ENCODE measurements at places on chromosomes 16 and 17.

DNA sequence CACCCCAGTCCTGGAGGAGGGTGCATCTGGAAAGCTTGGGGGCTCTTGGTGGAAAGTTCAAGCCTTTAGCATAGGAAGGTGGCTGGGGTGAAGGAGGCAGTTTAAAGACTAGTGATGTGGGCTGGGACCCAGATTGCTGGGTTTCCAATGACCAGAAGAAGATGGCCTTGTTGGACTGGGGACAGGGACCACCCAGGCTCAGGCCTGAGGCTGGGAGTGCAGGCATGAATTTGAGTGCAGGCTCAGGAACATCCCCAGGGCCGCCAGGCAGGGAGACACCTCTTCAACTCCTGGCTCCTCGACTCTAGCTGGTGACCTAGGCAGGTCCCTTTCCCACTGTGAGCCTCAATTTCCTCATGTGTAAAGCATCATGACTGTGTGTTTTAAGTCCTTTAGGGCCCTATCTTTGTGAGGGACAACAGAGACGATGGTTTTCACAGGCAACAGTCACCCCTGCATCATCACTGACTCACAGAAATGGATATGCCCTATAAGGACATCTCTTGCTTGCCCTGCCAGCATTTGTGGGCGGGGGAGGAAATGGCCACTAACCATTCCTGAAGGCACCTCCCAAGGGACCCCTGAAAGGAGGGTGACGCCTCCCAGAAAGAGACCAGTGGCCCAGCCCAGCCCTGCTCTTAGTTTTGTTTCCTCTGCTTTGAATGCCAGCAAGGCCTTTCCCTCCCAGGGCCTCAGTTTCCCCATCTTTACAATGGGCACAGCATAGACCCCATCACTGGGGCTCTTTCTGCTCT is 11.1 kb downstream of the NLRC5 start:
- no peak for DNase-seq

DNA sequence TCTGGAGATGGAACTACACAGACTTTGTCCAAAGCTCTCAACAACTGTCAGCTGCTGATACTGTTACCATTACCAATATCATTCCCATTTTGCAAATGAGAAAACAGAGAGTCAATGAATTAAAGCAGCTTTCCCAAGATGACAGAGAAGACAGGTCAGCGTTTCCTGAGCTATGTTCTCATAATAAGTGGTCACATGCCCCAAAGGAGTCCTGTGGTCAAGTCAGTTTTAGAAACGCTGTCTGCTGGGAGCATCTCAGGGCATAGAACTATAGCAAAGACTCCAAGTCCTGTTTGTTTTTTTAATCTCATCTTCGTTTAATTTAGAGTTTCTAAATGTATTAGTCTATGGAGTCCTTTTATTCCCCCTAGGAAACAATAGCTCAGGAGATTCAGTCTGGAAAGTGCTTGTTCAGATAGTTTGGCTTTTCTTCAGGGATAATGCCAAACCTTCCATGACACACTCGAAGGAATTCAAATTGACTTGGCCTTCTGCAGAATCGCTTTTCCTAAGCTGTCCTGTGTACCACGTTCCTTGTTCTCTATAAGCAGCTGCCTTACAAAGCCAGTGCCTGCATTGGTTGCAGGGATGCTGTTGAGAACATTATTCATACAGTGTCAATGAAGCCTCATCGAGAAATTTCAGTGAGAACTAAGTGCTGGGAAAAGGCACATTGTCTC is 12.1 kb downstream of the CCDC42 start:
- DNase-seq = no peak

GRCh38 chr17:3682033-3682432 is 13.4 kb downstream of the EMC6 start:
- DNase-seq = no peak

- DNase-seq = no peak
These were observed 667 bp upstream of the KIF19 start for GRCh38 chr17:74325376-74325742.

DNA sequence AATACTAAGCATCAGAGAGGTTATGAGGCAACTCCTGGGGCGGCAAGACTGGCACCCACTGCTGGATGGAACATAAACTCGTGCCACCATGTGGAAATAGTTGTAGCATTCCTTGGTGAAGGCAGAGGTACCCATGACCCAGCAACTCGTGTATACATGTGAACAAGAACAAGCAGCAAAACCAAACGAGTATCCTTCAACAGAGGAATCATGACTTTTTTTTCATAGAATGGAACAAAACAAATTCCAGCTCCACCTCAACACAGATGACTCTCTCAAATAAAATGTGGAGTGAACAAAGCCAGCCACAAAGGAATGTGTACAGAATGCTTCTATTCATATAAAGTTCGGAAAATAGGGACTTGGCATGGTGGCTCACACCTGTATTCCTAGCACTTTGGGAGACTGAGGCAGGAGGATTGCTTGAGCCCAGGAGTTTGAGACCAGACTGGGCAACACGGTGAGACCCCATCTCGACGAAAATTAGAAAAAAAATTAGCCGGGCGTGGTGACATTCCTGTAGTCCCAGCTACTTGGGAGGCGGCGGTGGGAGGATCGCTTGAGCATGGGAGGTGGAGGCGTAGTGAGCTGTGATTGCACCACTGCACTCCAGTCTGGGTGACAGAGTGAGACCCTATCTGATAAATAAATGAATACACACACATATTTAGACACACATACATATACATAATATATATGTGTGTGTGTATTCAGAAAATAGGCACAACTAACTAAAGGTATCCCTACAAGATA is 35.3 kb downstream of the B9D1 start:
- DNase-seq = no peak

DNA sequence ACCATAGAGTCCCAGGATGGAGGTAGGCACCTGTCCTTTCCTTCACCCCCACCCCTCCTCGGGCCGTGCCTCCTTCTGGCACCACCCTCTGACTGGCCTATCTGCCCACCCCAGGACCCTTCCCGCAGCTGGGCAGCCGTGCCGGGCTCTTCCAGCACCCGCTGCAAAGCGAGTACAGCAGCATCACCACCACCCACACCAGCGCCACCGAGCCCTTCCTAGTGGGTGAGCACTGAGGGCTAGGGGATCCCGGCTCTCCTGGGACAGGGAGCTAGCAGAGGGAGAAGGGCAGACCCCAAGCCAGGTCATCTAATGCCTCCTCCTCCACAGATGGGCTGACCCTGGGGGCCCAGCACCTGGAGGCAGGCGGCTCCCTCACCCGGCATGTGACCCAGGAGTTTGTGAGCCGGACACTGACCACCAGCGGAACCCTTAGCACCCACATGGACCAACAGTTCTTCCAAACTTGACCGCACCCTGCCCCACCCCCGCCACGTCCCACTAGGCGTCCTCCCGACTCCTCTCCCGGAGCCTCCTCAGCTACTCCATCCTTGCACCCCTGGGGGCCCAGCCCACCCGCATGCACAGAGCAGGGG is 7.8 kb downstream of the GALK1 start:
- DNase-seq = no peak

- DNase-seq = no peak
These were observed 15.6 kb upstream of the TMEM98 start for GRCh38 chr17:32912218-32912897.

DNA sequence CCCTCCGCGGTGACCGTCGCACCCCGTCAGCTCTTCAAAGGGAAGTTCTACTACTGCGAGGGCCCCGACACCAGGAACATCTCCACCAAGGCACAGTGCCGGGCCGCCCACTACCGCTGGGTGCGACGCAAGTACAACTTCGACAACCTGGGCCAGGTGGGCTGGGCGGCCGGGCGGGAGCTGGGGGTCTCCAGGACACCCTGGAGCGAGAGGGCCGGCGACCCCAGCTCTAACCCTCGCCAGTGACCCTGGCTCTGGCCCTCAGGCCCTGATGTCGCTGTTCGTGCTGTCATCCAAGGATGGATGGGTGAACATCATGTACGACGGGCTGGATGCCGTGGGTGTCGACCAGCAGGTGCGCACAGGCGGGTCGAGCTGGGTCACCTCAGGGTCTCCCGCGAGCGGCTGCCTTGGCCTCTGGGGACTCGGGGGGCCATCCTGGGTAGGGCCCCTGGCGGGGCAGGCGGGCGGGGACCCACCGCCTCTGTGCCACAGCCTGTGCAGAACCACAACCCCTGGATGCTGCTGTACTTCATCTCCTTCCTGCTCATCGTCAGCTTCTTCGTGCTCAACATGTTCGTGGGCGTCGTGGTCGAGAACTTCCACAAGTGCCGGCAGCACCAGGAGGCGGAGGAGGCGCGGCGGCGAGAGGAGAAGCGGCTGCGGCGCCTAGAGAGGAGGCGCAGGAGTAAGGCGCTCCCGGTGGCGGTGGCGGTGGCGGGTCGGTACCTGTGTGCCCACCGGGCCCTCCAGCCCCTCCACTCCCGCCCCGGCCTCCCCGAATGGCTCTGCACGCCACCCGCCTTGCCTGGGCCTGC is 13.4 kb downstream of the TPSG1 start:
- DNase-seq = no peak

- DNase-seq = no peak
These were observed 1.6 kb upstream of the HOXB7 start for GRCh38 chr17:48612456-48612853.

- no peak for DNase-seq
These were observed 337.5 kb downstream of the SOX9 start for GRCh38 chr17:72458301-72458700.

DNA sequence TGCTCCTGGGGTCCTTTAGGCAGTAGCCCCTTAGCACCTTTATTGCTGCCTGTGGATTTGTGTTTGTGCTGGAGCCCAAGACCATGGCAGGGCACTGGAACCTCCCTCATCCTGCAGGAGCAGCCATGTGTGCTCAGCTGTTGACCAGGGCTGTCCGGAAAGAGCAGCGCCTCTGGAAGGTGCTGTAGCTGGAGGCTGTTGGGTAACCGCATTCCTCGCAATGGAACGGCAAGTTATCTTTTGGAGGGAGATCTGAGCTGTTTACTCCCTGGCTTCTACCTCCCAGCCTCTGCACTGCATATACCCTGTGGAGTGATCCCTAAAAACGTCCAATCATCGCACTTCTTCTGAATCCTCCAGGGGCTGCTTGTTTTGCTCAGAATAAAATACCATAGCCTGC is 291.0 kb downstream of the SNX29 start:
- DNase-seq = no peak

DNA sequence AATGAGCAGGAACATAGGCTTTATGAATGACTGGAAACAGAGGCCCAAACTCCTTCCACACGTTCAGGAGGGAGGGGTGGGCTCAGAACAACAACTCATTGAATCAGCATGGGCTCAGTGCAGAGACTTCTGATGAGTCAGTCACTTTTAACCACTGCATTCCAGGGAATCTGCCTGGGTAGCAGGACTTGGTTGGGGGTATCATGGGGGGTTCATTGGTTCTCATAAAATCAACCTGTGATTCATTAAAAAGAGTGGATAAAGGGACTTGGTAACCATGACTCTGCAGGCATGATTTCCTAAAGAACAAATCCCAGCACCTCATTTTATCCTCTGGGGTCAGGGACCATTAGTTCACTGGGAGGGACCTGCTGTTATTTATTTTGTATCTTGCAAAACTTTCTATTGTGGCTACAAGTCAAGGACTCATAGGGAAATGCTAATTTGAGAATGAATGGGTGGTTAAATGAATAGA is 13.8 kb downstream of the ITGB3 start:
- DNase-seq = no peak

DNA sequence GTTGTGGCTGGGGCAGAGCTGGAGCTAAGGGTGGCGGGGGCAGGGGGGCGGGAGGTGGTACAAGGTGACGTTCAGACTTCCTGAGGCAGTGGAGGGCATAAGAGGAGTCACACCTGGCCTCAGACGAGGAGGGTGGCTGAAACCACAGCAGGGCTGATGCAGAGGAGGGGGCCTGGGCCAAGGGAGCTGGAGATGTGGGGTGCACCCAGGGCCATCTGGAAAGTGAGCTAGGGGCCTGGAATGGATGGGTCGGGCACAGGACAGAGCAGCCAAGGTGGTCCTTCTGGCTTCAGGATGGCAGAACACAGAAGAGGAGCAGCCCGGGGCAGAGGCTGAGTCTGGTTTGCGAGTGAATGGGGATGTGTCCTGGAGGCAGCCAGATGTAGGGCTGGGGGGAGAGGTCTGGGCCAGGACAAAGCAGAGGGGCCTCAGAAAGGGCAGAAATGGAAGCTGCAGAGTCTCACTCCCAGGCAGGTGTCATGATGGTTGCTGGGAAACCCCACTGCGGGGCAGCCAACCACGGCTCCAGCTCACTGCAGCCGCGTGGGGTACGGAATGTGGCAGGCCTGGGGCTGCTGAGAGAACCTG is 57.6 kb downstream of the PRMT7 start:
- no peak for DNase-seq

- DNase-seq = no peak
These were observed 108.1 kb downstream of the AXIN2 start for GRCh38 chr17:65453204-65453931.

GRCh38 chr16:47461598-47462266 is 601 bp downstream of the PHKB start:
- peak; percentile 49 for DNase-seq

GRCh38 chr16:50522324-50522723 is 25.9 kb upstream of the NKD1 start:
- no peak for DNase-seq

DNA sequence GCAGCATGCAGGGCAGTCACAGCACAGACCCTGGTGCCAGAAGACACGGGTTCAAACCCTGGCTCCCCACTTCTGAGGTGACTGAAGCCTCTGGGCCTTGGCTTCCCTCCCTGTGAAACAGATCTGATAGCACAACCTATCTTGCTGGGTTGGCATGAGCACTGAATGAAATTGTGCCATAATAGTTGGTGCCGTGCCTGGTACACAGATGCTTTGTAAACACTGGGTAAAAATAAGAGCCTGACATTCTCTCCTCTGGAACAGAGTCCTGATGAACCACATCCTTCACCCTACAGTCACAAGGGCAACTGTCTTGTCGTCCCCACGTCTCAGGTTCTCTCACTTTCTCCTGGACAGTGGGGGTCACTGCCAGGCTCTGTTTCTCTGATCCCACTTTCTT is 35.7 kb downstream of the NOS2 start:
- no peak for DNase-seq

- peak; percentile 43 for DNase-seq
These were observed 735 bp downstream of the ZNF652 start for GRCh38 chr17:49361129-49361901.

- no peak for DNase-seq
These were observed 96.7 kb downstream of the SEC14L1 start for GRCh38 chr17:77237232-77238008.

GRCh38 chr16:56732832-56733231 is 2.9 kb downstream of the NUP93 start:
- no peak for DNase-seq

- no peak for DNase-seq
These were observed 15.4 kb downstream of the CYBC1 start for GRCh38 chr17:82435103-82435502.

DNA sequence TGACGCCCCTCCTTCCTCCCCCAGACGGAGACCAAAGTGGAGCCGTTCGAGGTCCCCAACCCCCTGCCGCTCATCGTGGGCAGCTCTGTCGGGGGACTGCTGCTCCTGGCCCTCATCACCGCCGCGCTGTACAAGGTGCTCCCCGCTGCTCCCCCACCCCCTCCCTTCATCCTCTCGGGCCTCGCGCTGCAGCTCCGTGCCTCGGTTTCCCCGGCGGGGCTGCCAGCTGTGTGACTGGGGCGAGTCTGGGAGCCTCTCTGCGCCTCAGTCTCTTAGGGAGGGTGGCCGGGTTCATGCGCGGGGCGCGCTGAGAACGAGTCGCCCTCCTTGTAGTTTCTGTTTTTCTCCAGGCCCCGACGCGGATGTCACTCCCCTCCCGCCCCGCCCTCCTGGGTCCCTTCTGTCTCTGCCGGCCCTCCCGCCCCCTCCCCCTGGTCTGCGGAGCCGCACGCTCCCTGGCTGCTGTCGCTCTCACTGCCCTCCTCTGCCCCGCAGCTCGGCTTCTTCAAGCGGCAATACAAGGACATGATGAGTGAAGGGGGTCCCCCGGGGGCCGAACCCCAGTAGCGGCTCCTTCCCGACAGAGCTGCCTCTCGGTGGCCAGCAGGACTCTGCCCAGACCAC is 23.7 kb upstream of the ITGAX start:
- no peak for DNase-seq

GRCh38 chr16:49250689-49251088 is 30.9 kb downstream of the CBLN1 start:
- no peak for DNase-seq
